ENCODE measurements at places on chromosomes 5 and 9.

- DNase-seq, result no peak
Measured at GRCh38 chr9:127395497-127396252, 1.3 kb upstream of the SLC2A8 start.

DNA sequence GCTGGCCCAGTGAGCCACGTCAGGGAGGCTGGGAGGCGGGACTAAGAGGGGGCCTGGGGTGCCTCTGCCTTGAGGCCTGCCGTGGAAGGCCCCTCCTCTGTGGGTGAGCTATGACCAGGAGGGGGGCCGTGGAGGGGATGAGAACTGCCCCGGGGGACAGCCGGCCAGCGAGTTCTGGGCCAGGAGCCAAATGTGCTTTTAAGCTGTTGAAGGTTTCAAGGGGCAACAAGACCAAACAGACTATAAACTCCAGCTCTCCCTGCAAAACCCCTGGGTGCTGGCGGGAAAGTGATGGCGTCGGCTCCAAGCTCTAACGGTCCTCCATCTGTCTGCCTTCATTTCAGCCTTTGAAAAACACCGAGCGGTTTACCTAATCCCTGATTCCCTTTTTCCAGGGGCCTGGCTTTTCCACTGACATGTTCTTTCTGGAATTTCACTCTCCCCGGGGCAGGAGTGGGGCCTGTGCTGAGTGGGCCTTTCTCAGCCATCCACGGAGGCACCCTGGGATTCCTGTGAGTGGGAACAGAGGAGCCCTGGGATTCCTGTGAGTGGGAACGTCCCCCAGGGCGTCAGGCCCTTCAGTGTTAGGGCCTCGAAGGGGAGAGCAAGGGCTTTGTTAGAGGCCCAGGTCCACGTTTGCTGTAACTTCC is 65.6 kb downstream of the COL5A1 start:
- no peak for DNase-seq

DNA sequence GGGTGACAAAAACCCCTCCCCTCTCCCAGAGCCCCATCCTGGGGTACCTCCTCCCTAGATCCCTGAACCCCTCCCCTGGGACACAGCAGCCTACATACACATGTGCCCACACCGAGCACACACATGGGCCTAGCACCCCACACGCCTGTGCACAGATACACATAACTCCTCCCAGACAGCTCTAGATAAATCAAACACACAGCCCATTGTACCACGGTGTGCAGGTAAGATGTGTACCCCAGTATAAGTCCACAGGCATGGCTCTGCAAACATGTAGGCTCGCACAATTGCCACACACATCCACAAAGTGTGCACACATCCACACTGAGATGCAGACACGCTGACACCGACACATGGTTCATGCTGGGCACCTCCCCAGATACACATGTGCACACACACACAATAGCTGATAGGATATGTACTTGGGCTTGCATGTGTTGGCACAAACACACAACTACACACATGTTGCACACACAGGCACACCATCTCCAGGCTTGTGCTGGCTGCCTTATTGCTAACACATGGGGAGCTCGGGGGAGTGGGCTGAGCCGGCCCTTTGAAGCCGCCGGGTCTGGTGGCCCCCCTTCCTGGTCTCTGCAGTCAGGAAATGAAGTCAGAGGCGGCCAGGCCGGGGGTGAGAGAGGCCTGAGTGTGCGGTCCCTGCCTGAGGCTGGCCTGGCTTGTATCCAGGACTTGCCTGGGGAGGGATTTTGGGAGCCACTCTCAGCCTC is 30.2 kb downstream of the GOLGA2 start:
- DNase-seq, result no peak

- DNase-seq, result no peak
Measured at GRCh38 chr5:96957254-96958049, 21.6 kb downstream of the LNPEP start.

GRCh38 chr9:110099236-110100095 is 108.5 kb downstream of the C9orf152 start:
- no peak for DNase-seq

DNA sequence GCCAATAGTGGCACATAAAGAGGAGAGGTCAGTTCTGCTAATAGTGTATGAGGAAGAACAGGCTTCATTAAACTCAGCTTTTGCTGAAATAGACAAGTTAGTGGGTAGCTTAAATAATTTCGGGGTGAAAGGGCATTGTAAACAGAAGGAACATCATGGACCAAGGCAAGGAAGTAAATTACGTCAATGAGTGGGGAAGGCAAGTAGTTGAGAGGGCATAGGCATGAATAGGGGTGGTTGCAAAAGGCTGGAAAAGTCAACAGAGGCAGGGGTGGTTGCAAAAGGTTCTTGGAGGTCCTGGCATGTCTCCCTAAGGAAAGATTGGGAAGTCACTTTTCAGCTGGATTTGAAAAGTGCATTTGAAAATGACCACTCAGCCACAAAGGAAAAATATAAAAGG is 383.3 kb upstream of the RPS23 start:
- no peak for DNase-seq
